ENCODE measurements at places on chromosomes 5 and 9.

- DNase-seq: no peak
Observed at GRCh38 chr5:178387061-178387855, 154.7 kb upstream of the PHYKPL start.

DNA sequence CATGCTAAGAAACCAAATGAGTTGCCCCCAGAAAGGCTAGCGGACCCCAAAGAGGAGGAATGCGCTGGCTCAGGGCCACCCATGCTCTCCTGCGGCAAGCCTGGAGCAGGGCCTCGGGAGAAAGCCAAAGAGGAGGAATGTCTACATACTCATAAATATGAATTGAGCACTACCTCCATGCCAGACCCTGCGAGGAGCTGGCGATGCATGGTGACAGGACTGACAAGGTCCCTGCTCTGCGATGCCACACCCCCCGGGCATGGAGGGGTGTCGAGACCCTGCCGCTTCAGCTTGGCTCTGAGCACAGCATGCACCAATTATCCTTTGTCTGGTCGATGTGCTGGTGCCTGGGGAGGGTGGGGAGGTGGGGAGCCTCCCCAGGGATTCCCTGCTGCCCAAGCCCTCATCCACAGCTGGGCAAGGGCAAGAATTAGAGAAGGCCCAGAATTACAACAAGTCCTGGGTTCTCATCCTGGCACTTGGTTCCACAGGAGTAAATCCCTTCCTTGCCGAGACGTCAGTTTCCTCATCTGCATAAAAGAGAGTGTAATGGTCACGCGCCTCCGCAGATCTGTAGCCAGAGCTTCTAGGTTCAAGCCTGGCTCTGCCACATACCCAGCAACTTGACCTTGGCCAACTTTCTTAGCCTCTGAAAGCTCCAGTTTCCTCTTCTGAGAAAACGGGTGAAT is 74.4 kb downstream of the FAM114A2 start:
- DNase-seq: no peak

- no peak for DNase-seq
Observed at GRCh38 chr5:175819090-175819425, 52.3 kb upstream of the CPLX2 start.

- no peak for DNase-seq
Observed at GRCh38 chr9:31702957-31703356, 681.5 kb upstream of the ACO1 start.

GRCh38 chr5:45623832-45624231 is 72.3 kb downstream of the HCN1 start:
- DNase-seq: no peak

DNA sequence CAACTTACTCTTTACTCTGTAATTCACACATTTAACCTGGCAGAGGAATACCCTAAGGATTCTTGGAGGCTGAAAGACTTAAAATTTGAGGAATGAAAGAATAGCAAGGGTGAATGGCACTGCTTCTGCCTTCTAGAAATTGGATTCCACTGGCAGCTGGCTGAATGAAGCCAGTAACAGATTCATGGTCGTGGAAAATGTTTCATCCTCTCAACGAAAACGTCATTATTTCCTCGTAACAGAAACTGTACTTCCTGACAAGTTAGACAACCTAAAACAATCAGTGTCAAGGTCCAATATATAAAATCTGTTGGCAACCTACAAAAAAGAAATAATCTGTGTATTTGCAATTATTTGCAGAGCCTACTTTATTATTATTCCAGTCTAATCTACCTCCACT is 39.7 kb downstream of the BNC2 start:
- DNase-seq: no peak

GRCh38 chr5:73825199-73825598 is 199.2 kb downstream of the ARHGEF28 start:
- no peak for DNase-seq

DNA sequence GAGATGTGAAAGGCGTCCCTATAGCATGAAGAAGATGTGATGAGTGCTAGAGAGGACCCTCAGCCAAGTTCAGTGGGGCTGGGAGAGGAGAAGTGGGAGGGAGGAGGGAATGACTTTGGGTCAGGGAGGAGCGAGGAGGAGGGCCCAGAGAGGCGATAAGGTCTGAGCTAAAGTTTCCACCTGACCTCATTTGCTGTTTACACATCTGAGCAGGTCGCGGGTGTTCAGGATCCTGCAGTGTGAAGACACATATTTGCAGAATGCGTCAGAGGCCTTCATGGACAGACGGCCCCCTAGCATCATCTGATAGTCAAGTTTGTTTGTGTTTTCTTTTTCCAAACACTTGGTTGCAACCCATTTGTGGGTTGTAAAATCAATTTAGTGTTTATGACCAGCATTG is 18.9 kb upstream of the IGFBPL1 start:
- DNase-seq: no peak

DNA sequence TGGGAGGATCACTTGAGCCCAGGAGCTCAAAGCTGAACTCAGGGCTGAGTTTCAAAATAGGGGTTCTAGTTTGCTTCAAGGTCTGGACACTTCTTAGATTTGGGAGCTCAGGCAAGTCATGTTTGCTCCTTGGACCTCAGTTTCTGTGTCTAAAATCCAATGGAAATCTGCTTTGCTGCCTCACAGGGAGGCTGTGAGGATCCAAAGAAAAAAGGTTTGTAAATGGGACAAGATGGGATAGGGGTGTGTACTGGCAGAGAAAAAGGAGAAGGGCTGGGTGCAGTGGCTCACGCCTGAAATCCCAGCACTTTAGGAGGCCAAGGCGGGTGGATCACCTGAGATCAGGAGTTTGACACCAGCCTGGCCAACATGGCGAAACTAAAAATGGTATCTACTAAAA is 39.6 kb upstream of the SH3PXD2B start:
- no peak for DNase-seq

Data from right forelimb (tissue), 1 donor.